ENCODE measurements at places on chromosomes 12 and 14.

DNA sequence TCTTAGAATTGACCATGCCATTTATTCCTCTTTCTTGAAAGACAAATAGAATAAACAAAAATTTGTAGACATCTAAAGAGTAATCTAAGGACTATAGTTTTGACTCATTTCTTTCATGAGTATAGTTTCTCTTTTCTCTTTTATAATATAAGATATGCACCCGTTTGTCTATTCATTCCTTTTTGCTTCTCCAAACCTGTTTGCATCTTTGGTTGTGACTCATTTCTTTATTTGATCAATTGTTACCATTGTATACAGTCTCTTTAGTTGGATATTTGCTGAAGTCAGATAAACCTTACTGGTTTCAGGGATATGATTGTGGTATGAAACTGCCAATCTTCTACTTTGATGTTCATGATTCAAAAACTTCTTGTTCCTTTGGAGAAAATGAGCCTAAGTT lies 268.7 kb downstream of the FBXL14 start:
- H3K27me3 ChIP-seq = no peaks in the 10 kb centered on the region
- peaks cover 13% of the 10 kb centered on the region for H3K36me3 ChIP-seq
- no peak for DNase-seq

DNA sequence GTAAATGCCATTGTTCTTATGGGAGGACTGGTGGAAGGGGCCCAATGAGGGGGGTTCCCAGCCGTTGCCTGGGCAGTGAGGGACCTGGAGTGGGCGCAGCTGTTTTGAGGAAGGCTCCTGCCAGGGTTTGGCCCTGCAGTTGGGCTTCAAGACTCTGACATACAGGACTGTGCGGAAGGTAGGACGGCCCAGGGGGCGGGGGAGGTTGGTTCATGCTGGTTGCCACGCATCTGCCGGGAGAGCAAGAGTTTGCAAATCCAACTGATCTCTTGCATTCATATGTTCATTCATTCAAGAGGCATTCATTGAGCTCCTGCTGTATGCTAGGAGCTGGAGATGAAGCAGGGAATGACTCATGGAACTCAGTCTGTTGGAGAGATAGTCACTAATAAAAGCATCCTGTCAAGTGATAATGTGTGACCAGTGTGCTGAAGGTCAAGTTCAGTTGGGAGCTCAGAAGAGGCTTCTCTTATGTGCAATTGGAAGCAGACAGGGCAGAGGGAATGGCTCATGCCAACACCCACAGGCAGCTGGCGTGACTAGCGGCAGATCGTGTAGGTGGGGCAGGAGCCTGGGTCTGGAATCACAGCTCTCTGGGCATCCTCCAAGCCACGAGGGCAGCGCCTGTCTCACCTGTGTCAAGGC lies 7.8 kb downstream of the SH2B3 start:
- no peak for DNase-seq
- H3K27me3 ChIP-seq = no peaks in the 10 kb centered on the region
- H3K27ac ChIP-seq = no peak overlapping the region
- H3K36me3 ChIP-seq = peaks cover 13% of the 10 kb centered on the region

GRCh38 chr14:74263921-74264320 lies 24.7 kb downstream of the VSX2 start:
- no peak overlapping the region for H3K27ac ChIP-seq
- no peak overlapping the region for H3K4me3 ChIP-seq
- no peaks in the 10 kb centered on the region for H3K36me3 ChIP-seq
- no peak for DNase-seq

GRCh38 chr12:104974626-104975290 lies 11.4 kb upstream of the NOPCHAP1 start:
- no peak for DNase-seq
- no peaks in the 10 kb centered on the region for H3K36me3 ChIP-seq
- H3K4me3 ChIP-seq = no peak overlapping the region
- peaks cover 11% of the 10 kb centered on the region for H3K27me3 ChIP-seq
- no peaks in the 10 kb centered on the region for H3K4me1 ChIP-seq

GRCh38 chr12:15404485-15404884 lies 82.2 kb downstream of the PTPRO start:
- H3K36me3 ChIP-seq = no peaks in the 10 kb centered on the region
- H3K27me3 ChIP-seq = peaks cover 6% of the 10 kb centered on the region
- no peak overlapping the region for H3K4me3 ChIP-seq
- no peak overlapping the region for H3K27ac ChIP-seq

DNA sequence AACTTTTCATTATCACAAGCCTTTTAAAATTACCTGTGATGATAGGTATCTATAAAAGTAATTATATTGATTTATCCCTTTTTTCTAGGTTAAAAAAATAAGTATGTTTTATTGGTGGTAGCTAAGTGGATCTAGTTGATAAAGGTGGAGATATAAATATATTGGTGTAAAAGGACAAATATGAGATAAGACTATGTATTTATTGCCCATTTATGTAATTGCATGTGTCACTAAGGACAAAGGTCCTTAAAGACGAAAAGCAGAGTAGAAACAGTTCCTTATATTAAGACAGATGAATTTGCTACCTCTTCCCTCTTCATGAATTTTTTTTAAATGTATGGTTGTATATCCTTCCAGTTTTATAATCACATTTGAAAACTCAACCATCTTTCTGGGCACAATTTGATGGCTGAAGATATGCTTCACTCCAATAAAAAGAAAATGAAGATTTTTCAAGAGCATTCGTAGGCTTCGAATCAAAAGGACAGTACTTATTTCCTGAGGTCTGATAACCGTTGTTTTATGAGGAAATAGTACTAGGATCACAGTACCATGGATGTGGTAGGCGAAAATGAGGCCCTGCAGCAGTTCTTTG lies at the start of gene MYRFL:
TSS of gene MYRFL (plus strand) at position 262 of the 595 bp plus-strand sequence. CDS start at position 553, 291 bp downstream.
- H3K36me3 ChIP-seq = no peaks in the 10 kb centered on the region
- H3K27me3 ChIP-seq = peaks cover 6% of the 10 kb centered on the region
- H3K4me3 ChIP-seq = no peak within 1 kb of the TSS
- H3K4me1 ChIP-seq = no peaks in the 10 kb centered on the region
- DNase-seq = no peak

GRCh38 chr12:40078266-40078665 lies 27.6 kb downstream of the SLC2A13 start:
- no peak overlapping the region for H3K27ac ChIP-seq
- H3K36me3 ChIP-seq = peaks cover 33% of the 10 kb centered on the region
- peaks cover 2% of the 10 kb centered on the region for H3K27me3 ChIP-seq
- no peak for DNase-seq
- H3K4me1 ChIP-seq = no peaks in the 10 kb centered on the region

- no peaks in the 10 kb centered on the region for H3K36me3 ChIP-seq
- H3K4me3 ChIP-seq = no peak overlapping the region
- no peak for DNase-seq
- H3K27ac ChIP-seq = no peak overlapping the region
These were observed 475.4 kb downstream of the NPAS3 start for GRCh38 chr14:33414041-33414440.

- peaks cover 7% of the 10 kb centered on the region for H3K27me3 ChIP-seq
- no peak overlapping the region for H3K4me3 ChIP-seq
- H3K36me3 ChIP-seq = no peaks in the 10 kb centered on the region
- H3K27ac ChIP-seq = no peak overlapping the region
These were observed 59.9 kb upstream of the IFNG-AS1 start for GRCh38 chr12:67929384-67929772.

- H3K4me1 ChIP-seq = peaks cover 19% of the 10 kb centered on the region
- H3K27ac ChIP-seq = no peak overlapping the region
- no peaks in the 10 kb centered on the region for H3K36me3 ChIP-seq
- no peaks in the 10 kb centered on the region for H3K27me3 ChIP-seq
- no peak for DNase-seq
- no peak overlapping the region for H3K4me3 ChIP-seq
These were observed 14.7 kb downstream of the PIK3C2G start for GRCh38 chr12:18275981-18276380.

GRCh38 chr14:76117789-76118484 lies 33.8 kb upstream of the GPATCH2L start:
- H3K4me1 ChIP-seq = peaks cover 12% of the 10 kb centered on the region
- H3K36me3 ChIP-seq = no peaks in the 10 kb centered on the region
- H3K4me3 ChIP-seq = no peak overlapping the region

DNA sequence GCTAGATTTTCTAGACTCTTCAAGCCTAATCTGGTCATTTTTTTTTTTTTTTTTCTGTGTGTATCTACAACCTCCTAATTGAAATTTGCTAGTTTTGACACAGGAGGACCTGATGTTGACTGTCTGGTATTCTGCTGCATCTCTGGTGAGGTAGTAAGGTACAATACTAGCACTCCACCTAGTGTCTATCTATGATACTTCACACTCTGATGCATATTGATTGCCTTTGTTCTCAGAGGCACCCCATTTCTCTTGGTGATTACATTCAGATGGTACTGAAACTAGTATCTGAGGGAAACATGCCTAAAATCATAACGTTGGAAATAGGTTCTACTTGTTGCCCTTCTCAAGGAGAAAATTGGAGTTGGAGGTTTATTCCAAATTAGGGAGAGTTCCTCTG lies 930.5 kb upstream of the NOVA1 start:
- H3K36me3 ChIP-seq = no peaks in the 10 kb centered on the region
- H3K27ac ChIP-seq = no peak overlapping the region
- no peak overlapping the region for H3K4me3 ChIP-seq
- peaks cover 4% of the 10 kb centered on the region for H3K27me3 ChIP-seq
- DNase-seq = peak; percentile 9

DNA sequence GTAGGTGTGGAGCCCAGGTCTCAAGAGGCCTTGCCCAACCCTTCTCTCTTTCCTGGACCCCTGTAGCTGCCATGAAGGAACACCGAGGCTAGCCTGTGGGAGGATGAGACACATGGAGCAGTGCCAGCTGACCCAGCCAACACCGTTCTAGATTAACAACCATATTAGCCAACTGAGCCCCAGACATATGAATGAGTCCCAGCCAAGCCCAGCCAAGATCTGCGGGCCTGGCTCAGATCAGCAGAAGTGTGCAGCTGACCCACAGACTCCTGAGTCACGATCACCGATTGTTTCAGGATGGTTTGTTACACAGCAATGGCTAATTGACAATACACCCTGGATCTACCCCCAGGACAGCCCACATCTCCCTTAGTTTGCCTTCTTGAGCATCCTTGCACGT lies 82.1 kb downstream of the NTF3 start:
- DNase-seq = no peak
- H3K4me1 ChIP-seq = peaks cover 53% of the 10 kb centered on the region
- no peaks in the 10 kb centered on the region for H3K36me3 ChIP-seq
- H3K27ac ChIP-seq = no peak overlapping the region
- H3K27me3 ChIP-seq = peaks cover 3% of the 10 kb centered on the region

GRCh38 chr12:49518914-49519573 lies 19.8 kb upstream of the KCNH3 start:
- H3K27ac ChIP-seq = peak overlapping the region; percentile 17
- no peaks in the 10 kb centered on the region for H3K27me3 ChIP-seq
- peaks cover 6% of the 10 kb centered on the region for H3K4me1 ChIP-seq
- no peak for DNase-seq

GRCh38 chr14:21924479-21924878 lies 250.9 kb upstream of the OR4E1 start:
- no peak overlapping the region for H3K4me3 ChIP-seq
- H3K27ac ChIP-seq = no peak overlapping the region
- no peak for DNase-seq

DNA sequence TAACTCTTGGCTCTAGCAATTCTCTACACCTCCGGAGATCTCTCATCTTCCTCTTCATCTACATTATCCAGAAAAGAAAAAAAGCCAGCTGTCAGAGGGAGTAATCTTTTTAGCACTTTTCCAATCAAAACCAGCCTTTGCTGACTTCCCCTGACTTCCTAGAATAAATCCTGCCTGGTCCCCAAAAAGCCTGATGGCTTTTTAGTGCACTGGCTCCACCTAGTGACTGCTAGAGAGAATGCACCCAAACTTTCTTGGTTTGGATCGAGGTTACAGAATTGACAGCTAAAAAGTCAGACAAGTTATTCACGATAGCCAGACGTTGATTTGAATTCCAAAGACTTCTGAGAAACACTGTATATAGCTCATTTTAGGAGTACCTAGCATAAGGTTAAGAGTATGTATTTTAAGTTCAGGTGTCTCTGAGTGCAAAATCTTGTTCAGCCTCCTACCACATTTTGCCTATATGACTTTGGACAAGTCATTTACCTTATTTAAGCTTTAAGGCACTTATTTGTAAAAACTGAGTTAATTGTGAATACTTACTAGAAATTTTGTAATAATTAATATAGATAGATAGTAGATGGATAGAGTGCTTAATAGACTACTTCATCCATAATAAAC lies 185.7 kb upstream of the GRIN2B start:
- no peaks in the 10 kb centered on the region for H3K36me3 ChIP-seq
- H3K4me1 ChIP-seq = no peaks in the 10 kb centered on the region
- no peak overlapping the region for H3K27ac ChIP-seq
- H3K4me3 ChIP-seq = no peak overlapping the region

DNA sequence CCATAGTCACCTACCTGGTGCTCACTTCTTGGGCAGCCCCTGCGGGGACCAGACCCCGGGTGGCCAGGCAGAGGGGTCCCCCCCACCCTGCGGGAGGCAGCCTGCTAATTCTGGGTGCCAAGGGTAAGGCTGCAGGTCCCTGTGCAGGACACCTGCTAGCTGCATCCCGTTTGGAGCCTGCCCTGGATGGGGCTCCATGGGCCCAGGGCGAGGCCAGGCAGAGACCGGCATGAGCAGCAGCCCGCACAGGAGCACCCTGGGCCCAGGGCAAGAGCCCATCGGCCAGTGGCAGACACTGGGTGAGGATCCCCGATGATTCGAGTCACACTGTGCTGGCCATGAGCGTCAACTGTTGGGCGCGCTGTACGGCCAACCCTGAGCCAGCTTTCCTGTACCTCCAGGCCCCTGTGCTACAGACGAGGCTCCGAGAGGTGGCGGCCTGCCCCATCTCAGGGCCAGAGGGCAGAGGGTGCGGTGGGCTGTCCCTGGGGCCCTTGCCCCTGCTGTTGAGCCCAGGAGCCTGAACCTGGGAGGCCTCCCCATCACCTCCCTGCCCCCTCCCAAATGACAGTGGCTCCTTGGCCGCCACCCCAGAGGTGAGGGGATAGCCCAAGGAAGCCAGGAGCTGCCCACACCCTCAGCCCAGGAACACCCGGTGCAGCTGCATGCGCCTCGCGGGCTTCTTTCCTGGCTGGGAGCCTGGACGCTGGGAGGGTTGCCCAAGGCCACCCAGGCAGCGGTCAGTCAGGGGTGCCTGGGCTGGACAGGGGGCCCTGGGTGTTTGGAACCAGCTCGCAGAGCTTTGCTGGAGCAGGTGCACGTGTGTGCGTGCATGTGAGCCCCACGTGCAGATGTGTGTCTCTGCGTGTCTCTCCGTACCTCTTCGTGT lies 47.7 kb downstream of the CYP46A1 start:
- no peaks in the 10 kb centered on the region for H3K36me3 ChIP-seq
- DNase-seq = peak; percentile 26
- peak overlapping the region; percentile 11 for H3K4me3 ChIP-seq
- peaks cover 21% of the 10 kb centered on the region for H3K27me3 ChIP-seq

- H3K27ac ChIP-seq = no peak overlapping the region
- H3K4me3 ChIP-seq = no peak overlapping the region
- H3K4me1 ChIP-seq = peaks cover 62% of the 10 kb centered on the region
- peaks cover 21% of the 10 kb centered on the region for H3K27me3 ChIP-seq
- H3K36me3 ChIP-seq = no peaks in the 10 kb centered on the region
These were observed 6.6 kb downstream of the PLEKHG6 start for GRCh38 chr12:6316921-6317692.

GRCh38 chr12:93592641-93593406 lies 20.3 kb downstream of the SOCS2 start:
- H3K27me3 ChIP-seq = peaks cover 43% of the 10 kb centered on the region
- no peak for DNase-seq
- peaks cover 33% of the 10 kb centered on the region for H3K4me1 ChIP-seq
- H3K27ac ChIP-seq = no peak overlapping the region

Measured in nephron progenitor cell (in vitro differentiated cells).